Dermis microvascular lymphatic vessel endothelial cell (primary cell): ENCODE measurements at places on chromosomes 2 and 18. TPM values are rescaled to one million over a fixed set of nuclear protein-coding genes. Genes with fewer than 3 reads are reported as not detected.
A peak's percentile ranks its signal among the peaks of the same experiment; 100 is the strongest.

GRCh38 chr2:31002537-31003150 lies 135.6 kb downstream of the GALNT14 start:
- no peak for DNase-seq

Gene CNGA3
- under 0.01 TPM in 1 of 2 replicates, not detected in the other for total RNA-seq

GRCh38 chr18:26723981-26724380 lies 141.5 kb downstream of the AQP4 start:
- DNase-seq, result no peak

DNA sequence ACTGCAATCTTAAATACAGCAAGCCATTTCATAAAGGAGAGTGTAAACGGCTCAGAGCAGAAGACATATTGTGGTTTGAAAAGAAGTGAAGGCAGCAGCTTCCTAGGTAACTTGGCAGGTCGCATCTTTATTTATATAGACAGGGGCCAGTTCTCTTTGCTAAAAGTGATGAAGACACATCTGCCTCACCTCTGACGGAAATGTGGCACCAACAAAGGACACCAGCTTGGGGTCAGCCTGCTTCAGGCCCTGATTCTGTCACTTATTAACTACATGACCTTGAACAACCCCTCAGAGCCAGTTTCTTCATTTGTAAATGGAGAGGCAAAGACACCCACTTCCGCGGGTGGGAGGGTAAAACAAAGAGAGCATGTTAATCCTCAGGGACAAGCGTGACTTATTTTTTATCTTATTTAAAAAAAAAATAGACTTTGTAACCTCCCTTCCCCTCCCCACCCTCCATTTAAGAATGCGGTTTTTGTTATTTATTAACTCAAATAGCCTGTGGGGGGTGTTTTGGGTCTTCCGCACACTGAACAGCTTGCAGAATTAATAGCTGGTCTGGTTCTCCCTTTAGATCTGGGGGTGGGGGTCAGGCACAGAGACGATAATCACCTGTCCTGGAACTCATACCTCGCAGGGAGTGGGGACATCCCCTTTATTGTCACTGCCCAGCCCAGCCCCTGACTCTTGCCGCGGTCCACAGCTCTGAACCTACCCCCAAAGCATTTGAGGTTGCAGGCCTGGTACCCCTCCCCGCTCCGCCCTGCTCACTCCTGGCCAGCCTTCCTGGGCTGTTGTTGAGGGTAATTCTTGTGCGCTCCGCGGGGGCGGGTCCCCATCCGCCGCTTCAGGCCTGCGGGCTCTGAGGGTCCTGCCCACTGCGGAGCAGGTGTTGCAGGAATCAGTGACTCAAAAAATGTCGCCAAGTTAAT lies 64.2 kb upstream of the TMEM17 start:
- DNase-seq, result no peak

Gene UGT1A10
- not detected in 2 replicates for total RNA-seq

Gene OBSL1
- total RNA-seq, result 17.2 and 40.8 TPM in 2 replicates

- no peak for DNase-seq
These were observed 113.3 kb downstream of the MYO1B start for GRCh38 chr2:191358325-191359025.

Gene SIX3
- total RNA-seq, result not detected in 2 replicates

DNA sequence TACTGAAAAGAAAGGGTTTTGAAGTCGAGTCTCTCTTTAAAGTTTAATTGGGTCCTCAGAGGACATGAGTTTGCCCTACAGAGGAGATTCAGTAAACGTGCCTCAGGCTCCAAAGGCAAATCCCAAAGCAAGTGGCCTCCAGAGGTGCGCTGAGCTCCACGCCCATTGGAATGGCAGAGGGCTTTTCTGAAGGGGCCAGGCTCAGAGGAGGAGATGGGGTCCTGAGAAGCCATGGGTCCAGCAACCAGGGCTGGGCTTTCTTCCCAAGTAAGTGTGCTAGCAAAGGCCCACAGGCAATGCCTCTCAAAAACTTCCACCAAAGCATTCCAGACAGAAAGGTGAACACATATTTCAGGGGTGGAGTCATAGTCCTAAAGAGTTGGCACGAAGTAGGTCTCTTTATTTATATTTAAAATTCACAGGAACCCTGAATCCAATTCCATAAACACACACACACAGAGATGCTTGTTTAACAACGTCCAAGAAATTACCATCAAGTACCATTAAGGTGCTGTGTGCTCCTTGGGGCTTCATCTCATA lies 93.0 kb upstream of the SH3BP4 start:
- no peak for DNase-seq

DNA sequence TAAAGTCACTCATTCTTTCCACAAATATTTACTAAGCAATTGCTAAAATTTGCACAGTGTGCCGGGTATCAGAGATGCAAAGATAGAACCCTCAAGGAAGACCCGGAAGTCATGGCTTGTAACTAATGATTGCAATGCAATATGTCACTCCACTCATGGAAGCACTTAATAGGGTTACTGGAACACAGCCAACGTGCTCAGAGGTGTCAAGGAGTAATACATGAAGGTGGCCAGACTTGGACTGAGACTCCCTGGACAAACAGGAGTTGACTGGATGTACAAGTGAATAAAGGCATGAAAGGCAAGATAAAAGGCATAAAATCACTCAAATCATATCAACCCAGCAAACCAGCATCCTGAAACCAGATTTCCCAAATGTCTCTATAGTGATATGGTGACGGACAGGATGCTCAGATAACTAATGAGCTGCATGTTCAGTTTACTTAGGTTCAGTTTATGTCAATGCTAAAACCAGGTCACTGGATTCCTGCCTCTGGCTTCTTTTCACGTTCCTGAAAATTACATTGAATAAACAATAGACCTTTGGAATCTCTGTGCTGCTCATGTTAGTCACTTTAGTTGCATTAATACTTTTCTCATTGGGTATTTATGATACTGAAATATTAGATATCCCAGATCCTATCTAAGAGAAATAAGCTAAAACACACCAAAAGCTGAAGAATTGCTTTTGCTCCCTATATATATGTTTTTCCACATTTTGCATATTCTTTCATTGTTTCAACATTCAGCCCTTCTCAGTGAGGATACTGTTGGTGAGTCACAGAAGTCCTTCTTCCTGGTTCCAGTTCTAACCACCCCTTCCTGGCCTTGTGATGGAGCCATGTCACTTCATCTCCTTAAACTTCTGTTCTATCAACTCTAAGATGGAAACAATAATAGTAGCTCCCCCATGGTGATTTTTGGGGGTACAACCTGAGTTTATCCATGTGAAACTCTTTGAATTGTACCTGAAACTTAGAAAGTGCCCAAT lies 688.9 kb upstream of the ID2 start:
- DNase-seq, result no peak

DNA sequence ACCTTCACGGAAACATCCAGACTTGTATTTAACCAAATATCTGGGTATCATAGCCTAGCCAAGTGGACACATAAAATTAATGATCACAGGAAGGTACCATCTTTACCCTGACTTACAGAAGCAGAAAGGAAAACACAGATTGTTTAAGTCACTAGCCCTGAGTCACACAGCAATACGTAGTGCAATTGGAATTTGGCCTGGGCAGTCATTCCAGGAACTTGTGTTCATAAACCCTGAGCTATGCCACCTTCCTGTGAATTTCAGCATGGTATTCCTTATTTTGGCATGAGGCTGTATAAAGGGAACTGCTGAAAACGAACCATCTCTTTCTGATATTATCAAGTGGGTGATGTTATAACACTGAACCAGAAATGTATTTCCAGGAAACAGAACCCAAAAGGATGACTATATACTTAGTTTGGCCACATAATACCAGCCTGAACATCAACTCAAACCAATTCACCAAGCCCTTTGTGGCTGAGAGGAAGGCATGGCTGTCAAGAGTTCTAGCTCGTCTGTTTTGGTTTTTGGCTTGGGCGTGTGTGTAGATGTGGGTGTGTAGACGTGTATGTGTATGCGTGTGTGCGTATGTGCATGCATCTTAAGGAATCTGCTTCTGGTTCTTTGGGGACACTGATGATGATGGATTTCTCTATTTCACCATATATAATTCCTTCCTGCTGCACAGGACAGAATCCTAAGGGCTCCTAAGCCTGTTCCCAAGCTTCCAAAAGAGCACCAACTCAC lies 533.4 kb upstream of the ID2 start:
- peak; percentile 56 for DNase-seq

GRCh38 chr18:33052886-33053285 lies 280.1 kb upstream of the KLHL14 start:
- no peak for DNase-seq

GRCh38 chr2:208025814-208026184 lies 472 bp upstream of the PLEKHM3 start:
- no peak for DNase-seq

GRCh38 chr2:100484390-100484789 lies 14.1 kb downstream of the NMS start:
- DNase-seq, result no peak

- DNase-seq, result no peak
These were observed 10.7 kb downstream of the ZNF142 start for GRCh38 chr2:218648787-218649100.

DNA sequence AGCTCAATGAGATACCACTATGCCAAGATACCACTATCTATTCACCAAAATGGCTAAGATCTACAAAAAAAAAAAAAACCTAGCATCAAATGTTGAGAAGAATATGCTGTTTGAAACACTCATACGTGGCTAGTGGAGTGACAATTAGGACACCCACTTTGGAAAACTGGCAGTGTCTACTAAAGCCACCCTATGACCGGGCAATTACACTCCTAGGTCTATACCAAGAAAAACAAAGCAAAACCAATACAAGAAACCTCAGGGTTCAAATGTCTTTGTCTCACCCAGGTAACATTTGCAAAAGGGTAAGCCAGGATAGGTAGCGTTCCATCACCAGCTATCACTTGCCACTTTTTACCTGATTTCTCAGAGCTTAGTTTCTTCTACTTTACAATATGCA lies 123.6 kb upstream of the CAB39 start:
- no peak for DNase-seq

DNA sequence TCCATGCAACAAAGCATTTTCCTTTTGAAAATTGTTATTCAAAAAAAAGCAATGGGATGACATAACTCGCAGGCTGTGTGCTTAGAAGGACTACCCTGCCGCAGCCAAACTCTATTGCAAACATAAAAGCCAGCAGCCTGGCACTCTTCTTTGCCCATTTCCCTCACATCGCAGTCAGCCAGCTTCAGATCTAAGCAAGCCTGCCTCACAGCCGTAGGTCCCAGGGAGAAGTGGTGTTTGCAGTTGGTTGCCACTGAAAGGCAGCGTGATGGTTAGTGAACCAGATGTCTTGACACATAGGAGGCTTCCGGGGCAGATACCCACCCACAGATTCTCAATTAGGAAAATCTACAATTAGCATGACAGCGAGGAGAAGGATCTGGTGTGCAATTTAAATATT lies 655.2 kb downstream of the RNF144A start:
- DNase-seq, result no peak

GRCh38 chr2:186737732-186738508 lies 44.1 kb downstream of the FAM171B start:
- DNase-seq, result no peak

- DNase-seq, result no peak
These were observed 6.5 kb upstream of the COQ10B start for GRCh38 chr2:197446844-197447243.

- DNase-seq, result no peak
These were observed 51.8 kb downstream of the FSIP2 start for GRCh38 chr2:185790361-185790760.

Gene GEN1
- 4.9 and 5.6 TPM in 2 replicates for total RNA-seq

DNA sequence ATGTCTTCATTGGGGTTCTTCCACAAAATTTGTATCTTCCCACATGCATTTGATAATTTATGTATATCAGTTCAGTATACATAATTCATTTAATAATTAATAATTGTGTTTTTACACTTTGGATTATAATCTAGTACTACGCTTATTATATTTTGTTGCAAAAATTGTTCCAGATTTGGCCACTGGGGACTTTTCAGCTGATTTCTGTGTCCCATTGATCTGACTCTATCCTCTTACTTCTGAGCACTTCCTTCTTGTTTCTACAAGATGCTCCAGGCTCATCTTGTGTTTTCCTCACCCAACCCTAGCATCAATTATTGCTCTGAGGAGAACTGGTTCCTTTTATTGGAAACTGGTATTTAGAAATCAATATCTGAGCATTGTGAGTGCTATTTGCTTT lies 215.3 kb upstream of the CDH19 start:
- DNase-seq, result no peak

- peak; percentile 46 for DNase-seq
These were observed 318.9 kb upstream of the SYT4 start for GRCh38 chr18:43596105-43596712.

- DNase-seq, result peak; percentile 49
These were observed 294.9 kb downstream of the DYSF start for GRCh38 chr2:71748227-71748626.

DNA sequence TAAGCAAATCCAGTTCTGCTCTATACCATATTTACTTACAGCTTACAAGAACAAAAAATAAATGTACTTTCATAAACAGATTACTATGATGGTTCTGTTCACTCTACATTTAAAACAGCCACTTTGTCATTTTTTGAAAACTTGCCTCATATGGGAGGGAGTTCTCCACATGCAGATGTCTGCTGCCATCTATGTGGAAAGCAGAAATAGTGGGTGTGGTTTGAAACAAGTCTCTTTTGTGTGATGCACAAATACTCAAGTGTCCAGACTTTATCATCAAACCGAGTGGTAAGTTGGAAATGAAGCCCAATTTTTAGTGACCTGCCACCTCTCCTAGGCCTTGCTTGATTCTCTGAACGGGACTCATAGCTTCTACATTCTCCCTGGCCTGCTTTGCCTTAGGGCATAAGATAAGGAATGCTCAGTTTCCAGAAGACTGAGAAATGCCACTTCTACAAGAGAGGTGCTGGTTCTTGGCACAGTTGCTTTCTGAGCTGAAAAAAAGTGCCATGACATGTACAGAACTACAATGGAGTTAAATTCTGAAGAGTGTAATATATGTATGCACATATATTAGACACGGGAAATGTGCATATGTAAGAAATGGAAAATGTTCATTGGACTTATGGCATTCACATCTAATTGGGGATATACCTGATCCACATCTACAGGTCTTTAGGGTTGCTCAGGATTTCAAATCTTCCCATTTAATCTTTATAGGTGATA lies 221.0 kb downstream of the SLC8A1 start:
- DNase-seq, result no peak

Gene TMEM18
- 8.5 and 10.7 TPM in 2 replicates for total RNA-seq

DNA sequence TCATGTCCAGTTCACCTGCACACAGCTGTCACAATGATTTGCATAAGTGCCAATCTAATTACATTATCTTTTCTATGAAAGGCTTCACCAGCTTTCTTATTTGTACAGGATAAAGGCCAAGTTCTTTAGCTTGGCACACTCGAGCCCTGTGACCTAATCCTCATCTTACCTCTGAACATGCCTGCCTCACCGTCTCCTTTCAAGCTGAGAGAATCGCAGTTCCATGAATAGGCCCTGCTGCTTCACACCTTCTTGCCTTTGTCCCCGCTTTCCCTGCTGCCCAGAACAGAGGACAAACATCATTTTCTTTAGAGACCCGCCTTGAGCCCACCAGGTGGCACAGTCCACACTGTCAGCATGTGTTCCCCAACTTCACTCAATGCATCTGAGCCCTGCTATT lies 1094.7 kb downstream of the BCL11A start:
- DNase-seq, result no peak

- DNase-seq, result peak; percentile 71
These were observed 82.1 kb downstream of the HS1BP3 start for GRCh38 chr2:20568501-20569463.

Gene PROM2
- under 0.01 and 0.13 TPM in 2 replicates for total RNA-seq

GRCh38 chr2:197674060-197674459 lies 1.3 kb downstream of the RFTN2 start:
- DNase-seq, result no peak

Gene ECEL1
- under 0.01 TPM in 1 of 2 replicates, not detected in the other for total RNA-seq

Gene LOXHD1
- total RNA-seq, result under 0.01 TPM in 2 replicates

- no peak for DNase-seq
These were observed 254.8 kb downstream of the RNF152 start for GRCh38 chr18:61637905-61638595.
